ENCODE measurements at places on chromosomes 11 and 22.
A peak's percentile ranks its signal among the peaks of the same experiment; 100 is the strongest.

- no peak overlapping the region for H3K27ac ChIP-seq
- H3K4me3 ChIP-seq: no peak overlapping the region
- H3K27me3 ChIP-seq: no peaks in the 10 kb centered on the region
- DNase-seq: no peak
- peaks cover 33% of the 10 kb centered on the region for H3K4me1 ChIP-seq
- H3K36me3 ChIP-seq: peaks cover 38% of the 10 kb centered on the region
Measured at GRCh38 chr22:46682011-46682731, 55.9 kb downstream of the CERK start.

DNA sequence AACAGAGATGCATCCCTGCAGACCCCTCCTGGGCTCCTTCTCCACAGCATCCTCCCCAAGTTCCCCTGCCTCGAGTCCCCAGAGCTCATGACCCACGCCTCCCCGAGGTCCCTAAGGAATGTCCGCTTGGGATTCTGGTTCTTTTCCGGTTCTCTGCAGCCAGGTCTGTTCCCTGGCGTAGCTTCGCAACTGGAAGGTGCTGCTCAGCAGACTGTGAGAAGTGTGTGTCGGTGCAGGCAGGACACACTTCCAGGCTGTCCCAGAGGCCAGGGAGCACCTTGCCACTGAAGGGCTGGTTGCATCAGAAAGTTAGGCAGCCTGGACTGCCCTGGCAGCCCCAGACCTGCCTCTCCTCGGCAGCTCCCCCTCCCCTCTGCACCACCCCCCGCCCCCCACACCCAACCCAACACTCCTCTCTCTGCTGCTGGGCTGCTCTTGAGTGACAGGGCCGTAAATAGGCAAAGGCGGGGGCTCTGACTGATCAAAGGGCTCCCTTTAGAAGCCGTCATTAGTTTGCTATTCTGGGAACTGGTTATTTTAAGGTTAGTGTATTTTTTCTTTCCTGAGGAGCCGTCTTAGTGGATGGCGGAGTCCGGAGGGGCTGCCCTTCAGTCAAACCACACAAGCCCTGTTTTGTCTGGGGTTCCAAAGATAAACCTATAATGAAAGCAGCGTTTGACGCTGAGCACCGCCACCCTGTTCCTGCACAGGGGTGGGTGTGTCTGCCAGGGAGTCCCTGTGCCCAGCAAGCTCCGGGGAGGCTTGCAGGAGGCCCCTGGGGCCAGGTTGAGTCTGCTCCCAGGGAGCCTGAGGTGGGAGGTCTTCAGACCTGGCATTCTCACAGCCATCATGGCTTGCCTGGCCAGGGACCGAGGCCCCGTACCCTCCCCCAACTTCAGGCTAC, 88.6 kb upstream of the KCNQ1OT1 start:
- H3K4me1 ChIP-seq: peaks cover 37% of the 10 kb centered on the region
- DNase-seq: peak; percentile 57
- H3K36me3 ChIP-seq: no peaks in the 10 kb centered on the region
- no peak overlapping the region for H3K4me3 ChIP-seq

GRCh38 chr11:119422809-119423508, at the start of gene THY1:
TSS of gene THY1 (minus strand) at chr11:119423172. CDS start at chr11:119420905, 2,267 bp downstream.
- peaks cover 20% of the 10 kb centered on the region for H3K4me1 ChIP-seq
- peak; percentile 20 for DNase-seq
- peaks cover 7% of the 10 kb centered on the region for H3K27me3 ChIP-seq

GRCh38 chr11:72727521-72727920, 24.7 kb downstream of the ARAP1 start:
- peaks cover 22% of the 10 kb centered on the region for H3K4me1 ChIP-seq
- DNase-seq: no peak
- H3K4me3 ChIP-seq: no peak overlapping the region
- H3K36me3 ChIP-seq: no peaks in the 10 kb centered on the region
- no peaks in the 10 kb centered on the region for H3K27me3 ChIP-seq

DNA sequence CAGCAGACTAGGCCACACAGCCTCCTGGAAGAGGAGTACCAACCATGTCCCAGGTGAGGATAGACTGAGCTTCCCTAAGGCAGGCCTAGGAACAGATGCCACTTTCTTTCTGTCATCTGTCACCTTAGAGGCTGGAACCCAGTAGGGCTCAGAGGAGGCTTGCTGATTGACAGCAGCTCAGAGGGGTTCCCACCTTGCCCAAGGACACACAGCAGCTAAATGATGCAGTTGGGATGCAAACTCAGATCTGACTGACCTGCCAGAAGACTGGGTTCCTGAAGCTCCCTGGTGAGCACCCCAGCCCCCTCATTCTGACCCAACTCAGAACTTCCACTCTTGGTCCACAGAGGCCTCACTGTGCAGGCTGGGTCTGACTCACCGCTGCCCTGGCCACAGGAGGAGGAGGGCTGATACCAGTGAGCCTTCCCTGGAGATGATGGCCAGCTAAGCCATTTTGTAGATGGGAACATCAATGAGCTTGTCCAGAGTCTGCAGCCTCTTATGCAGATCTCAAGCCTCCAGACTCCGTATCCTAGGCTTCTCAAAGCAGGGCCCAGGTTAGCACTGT, 14.0 kb downstream of the CAPN5 start:
- no peak overlapping the region for H3K4me3 ChIP-seq
- H3K4me1 ChIP-seq: peaks cover 14% of the 10 kb centered on the region
- DNase-seq: no peak
- H3K36me3 ChIP-seq: no peaks in the 10 kb centered on the region
- no peak overlapping the region for H3K27ac ChIP-seq

- DNase-seq: no peak
- no peaks in the 10 kb centered on the region for H3K27me3 ChIP-seq
- peaks cover 4% of the 10 kb centered on the region for H3K36me3 ChIP-seq
- no peak overlapping the region for H3K4me3 ChIP-seq
- H3K4me1 ChIP-seq: no peaks in the 10 kb centered on the region
Measured at GRCh38 chr22:26563022-26563421, 26.9 kb downstream of the TPST2 start.
